ENCODE measurements at places on chromosomes 4 and X.

GRCh38 chr4:152780267-152780778, 569 bp downstream of the ARFIP1 start:
- DNase-seq: no peak

GRCh38 chrX:114071412-114071811, 512.5 kb upstream of the HTR2C start:
- DNase-seq: no peak

DNA sequence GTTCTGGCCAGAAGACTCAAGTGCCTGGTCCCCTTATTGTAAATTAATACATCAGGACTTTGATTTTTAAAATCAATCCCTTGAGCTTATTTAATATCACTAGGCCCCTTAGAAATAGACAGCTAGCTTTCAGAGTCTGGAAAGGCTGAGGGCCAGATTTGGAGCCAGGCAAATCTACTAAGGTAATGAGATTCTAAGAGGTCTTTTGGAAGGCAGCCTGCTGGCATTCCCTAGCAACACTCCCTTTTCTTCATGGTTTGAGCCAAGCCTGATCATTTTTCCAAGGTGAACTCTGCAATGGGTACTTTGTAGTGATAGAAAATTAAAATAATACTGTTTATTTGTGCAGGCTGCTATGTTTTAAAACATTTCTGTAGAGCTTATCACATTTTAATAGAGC, 378.5 kb downstream of the FAT4 start:
- no peak for DNase-seq

DNA sequence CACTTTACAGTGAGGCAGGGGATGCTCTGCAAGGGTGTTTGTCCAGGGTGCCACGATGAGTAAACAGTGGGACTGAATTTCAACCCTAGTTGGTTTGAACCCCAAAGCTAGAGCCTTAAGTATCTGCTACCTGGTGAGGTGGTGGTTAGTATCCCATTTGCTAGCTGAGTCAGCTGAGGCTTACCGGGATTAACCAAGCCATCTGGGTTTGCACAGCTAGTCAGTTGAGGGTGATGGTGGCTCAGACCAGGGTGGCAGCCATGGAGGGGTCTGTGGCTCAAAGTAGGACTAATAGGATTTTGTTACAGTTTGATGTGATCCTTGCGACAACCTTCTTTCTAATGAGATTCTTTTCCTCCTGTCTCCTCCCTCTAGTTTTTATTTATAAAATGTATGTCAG, 1.9 kb downstream of the EVC start:
- DNase-seq: no peak

GRCh38 chr4:3384771-3385710, 56.7 kb upstream of the HGFAC start:
- no peak for DNase-seq
